ENCODE measurements at places on chromosomes 13 and 19.

DNA sequence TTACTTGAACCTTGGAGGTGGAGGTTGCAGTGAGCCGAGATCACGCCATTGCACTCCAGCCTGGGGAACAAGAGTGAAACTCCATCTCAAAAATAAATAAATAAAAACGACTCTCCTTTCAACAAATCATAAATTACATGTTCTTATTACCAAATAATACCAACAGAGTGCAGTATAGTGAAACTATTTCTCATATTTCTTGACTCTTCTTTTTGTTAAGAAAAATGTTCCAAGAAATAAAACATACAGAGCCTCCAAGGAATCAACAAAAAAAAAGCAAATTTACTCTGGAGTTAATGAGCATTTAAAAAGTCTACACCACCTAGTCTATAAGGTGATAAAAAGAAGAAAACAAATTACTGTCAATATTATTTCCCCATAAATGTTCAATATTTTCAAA is 188.8 kb downstream of the KLF12 start:
- no peak for DNase-seq

GRCh38 chr13:67916650-67917049 is 686.5 kb upstream of the PCDH9 start:
- no peak for DNase-seq

GRCh38 chr13:110511509-110512181 is 49.9 kb downstream of the RAB20 start:
- DNase-seq: no peak

- DNase-seq: no peak
These were observed 86.1 kb downstream of the PTPRS start for GRCh38 chr19:5254543-5254942.

DNA sequence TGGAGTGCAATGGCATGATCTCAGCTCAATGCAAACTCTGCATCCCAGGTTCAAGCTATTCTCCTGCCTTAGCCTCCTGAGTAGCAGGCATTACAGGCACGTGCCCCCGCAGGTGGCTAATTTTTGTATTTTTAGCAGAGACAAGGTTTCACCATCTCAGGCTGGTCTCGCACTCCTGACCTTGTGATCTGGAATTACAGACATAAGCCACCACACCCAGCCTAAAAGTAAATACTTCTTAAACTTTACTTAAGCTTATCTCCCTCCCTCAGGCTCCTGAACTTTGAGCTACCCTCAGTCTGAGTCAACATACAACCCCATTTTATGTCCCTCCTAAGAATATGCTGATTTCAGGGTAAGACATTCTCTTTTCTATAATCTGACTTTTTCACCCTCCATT is 66.1 kb downstream of the ZNF486 start:
- DNase-seq: no peak

GRCh38 chr19:35718345-35719041 is 690 bp downstream of the KMT2B start:
- DNase-seq: no peak

All from cortex of kidney (tissue), 1 donor.